Dermis blood vessel endothelial cell (primary cell): ENCODE measurements at places on chromosomes 6 and 20. TPM values are rescaled to one million over a fixed set of nuclear protein-coding genes. Genes with fewer than 3 reads are reported as not detected.
A peak's percentile ranks its signal among the peaks of the same experiment; 100 is the strongest.

DNA sequence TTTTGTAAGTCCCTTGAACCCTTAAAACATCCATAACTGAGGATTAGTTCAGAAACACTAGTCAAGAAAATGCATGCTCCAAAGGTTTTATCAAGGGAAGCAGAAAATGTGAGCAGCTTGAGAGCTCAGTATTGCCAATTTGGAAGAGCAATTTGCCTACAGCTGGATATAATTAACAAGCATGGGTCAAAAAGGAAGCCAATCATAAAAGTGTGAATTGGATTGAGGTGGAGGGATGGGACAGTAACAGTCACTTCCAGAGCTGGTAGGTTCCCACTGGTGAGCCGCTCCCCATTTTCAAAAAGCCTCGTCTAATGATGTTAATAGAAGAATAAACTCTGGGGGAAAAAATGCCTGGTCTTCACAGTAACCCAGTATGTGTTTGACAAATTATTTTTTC is 5.0 kb upstream of the PTPRK start:
- DNase-seq = no peak

- no peak for DNase-seq
These were observed 394.6 kb upstream of the JARID2 start for GRCh38 chr6:14851281-14851680.

DNA sequence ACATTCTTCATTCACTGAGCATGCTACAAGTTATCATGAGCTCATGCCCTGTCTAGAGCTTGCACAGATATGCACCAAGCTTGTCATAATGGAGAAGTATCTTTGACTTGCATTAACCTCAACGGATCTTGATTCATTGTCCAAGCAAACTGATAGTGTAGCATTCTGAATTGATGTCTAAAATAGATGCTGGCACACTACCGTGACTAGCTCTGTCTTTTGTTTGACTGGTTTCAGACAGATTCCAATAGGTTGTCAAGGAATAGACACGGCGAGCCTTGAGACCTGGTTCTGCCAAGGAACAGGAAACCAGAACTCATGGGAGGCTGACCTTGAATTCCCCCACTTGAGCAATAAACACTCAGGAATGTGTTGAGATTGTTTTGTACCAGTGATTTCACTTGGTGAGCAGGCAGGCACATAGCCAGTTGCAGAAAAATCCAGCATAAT is 1153.1 kb upstream of the GJE1 start:
- peak; percentile 98 for DNase-seq

- no peak for DNase-seq
These were observed 14.6 kb upstream of the TOX2 start for GRCh38 chr20:43900121-43900466.

- DNase-seq = peak; percentile 87
These were observed 496.2 kb upstream of the JAG1 start for GRCh38 chr20:11170025-11170424.

DNA sequence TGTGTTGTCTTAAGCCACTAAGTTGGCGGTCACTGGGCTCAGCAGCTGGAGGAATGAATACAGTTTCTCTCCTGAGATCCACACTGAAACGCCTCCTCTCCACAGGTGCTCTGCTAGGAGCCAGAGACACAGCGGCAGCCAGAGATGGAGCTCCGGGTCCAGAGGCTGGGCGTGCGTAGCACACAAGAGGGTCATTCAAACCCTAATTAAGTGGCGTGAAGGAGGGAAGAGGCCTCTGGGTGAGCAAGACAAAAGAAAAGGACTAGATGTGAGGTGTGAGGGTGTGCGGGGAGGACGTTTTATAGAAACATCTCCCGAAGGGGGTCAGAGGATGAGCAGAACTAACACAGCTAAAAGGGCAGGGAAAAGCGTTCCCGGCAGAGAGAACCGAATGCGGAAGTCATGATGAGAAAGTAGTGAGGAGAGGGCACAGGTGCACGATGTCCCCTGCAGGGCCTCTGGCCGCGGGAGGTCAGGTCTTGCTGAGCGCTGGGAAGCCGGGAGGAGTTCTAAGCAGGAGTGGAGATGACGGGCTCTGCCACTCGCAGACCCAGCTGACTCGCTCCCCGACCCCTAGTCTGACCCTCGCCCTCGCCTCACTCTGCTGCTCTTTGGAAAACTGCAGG is 54.4 kb downstream of the BMP7 start:
- DNase-seq = no peak

DNA sequence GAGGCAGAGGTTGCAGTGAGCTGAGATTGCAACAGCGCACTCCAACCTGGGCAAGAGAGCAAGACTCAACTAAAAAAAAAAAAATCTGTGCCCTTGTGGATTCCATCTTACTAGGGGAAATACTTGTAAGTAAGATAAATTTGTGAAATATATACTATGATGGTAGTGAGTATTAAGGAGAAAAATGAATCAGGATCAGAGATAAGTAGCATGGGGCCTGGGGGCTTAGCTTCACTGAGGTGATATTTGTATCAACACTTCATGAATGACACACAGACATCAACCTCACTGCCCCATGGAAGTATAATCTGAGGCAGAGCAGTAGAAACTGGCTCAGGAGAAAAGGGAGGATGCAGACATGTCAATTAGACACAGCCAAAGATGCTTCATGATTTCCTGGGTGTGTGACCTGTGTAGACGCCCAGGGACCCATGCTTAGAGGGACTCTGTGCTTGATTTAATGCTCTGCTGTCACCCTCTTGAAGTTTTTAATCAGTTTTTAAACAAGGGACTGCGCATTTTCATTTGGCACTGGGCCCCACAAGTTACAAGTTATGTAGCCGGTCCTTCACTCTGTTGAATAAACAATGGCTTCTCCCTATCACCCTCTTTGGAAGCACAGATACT is 41.9 kb downstream of the PCNA start:
- no peak for DNase-seq

DNA sequence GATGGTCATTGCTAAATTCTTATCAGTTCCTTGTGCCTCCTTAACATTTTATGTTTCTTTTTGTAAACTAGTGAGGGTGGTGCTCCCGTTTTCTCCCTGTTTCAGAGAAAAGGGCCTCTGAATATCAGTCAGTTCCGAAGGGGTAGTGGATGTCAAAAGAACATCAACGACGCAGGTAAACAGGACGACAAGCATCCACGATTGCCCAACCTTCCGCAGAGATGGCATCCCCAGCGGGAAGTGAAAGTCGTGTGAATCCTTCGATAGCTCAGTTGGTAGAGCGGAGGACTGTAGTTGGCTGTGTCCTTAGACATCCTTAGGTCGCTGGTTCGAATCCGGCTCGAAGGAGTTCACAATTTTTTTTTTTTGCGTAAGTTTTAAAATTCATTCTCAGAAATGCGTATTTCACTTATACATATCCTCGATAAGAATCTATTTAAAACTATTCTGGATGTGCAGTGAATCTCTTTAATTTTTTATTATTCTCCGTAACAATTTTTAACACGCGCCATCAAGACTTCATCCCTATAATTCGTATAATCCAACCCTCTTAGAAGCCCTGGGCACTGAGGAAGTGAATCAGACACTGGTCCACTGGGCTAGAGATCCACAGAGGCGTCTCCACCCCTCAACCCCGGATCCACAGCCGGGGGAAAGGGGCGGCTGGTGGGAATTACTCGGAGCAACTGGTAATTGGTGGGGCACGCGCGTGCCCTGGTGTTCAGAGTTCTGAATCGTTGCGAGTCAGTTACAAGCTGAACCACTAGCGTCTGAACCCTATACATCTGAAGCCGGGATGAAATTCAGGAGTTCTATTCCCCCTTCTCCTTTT is 27.9 kb upstream of the ABT1 start:
- DNase-seq = peak; percentile 96

DNA sequence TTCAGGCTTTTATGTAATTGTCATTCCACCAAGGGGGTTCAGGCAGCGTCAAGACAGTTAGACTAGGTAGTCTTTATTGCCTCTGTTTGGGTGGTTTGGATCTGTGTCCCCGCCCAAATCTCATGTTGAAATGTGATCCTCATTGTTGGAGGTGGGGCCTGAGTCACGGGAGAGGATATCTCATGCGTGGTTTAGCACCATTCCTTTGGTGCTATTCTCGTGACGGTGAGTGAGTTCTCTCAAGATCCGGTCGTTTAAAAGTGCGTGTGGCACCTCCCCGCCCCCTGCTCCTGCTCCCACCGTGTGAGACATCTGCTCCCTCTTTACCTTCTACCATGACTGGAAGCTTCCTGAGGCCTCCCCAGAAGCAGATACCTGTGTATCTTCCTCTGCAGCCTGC is 51.3 kb upstream of the FOXC1 start:
- no peak for DNase-seq

DNA sequence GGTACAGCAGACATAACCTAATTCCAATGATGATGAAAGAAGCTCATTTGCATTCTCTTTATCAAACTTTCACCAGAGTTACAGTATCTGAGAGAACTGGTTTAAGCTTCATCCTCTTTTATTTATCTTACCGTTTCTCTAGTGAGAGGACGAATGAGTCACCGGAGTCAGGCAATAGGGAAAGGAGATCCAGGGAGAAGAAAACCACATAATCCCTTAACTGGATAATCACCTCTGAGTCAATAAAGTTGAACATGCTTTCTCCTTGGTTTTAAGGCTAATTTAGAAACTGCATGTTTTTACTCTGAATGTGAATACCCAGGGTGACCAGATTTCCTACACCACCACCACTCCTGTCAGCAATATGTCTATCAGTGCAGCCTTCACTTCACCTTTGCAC is 313.7 kb upstream of the TBX18 start:
- peak; percentile 20 for DNase-seq

- peak; percentile 80 for DNase-seq
These were observed 90.0 kb upstream of the IFNGR1 start for GRCh38 chr6:137309078-137309762.

- DNase-seq = peak; percentile 49
These were observed 27.9 kb downstream of the B4GALT5 start for GRCh38 chr20:49685809-49686208.

DNA sequence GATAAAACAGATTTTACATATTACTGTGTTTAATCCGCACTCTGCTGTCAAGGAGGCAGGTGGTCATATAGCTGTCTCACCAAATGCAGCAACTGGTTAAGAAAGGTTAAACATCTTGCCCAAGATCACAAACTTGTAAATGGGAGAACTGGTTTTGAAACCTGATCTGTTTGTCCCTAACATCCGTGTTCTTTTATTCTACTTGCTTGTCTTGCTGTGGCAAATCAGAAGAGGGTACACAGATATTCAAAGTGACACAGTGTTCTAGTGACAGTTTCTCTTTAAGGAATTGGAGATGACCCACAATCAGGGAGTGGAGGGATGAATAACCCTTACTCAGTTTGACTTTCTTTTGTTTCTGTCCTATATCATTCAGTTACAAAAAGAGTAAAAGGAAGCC is 83.0 kb upstream of the SGK1 start:
- no peak for DNase-seq

ZBTB12 gene
- total RNA-seq = 3.6 and 4.9 TPM in 2 replicates

MICB gene
- total RNA-seq = 14.5 and 29.3 TPM in 2 replicates

CDC40 gene
- 22.0 and 32.8 TPM in 2 replicates for total RNA-seq

ECT2L gene
- total RNA-seq = not detected in 2 replicates
